ENCODE measurements at places on chromosomes 6 and 20.

DNA sequence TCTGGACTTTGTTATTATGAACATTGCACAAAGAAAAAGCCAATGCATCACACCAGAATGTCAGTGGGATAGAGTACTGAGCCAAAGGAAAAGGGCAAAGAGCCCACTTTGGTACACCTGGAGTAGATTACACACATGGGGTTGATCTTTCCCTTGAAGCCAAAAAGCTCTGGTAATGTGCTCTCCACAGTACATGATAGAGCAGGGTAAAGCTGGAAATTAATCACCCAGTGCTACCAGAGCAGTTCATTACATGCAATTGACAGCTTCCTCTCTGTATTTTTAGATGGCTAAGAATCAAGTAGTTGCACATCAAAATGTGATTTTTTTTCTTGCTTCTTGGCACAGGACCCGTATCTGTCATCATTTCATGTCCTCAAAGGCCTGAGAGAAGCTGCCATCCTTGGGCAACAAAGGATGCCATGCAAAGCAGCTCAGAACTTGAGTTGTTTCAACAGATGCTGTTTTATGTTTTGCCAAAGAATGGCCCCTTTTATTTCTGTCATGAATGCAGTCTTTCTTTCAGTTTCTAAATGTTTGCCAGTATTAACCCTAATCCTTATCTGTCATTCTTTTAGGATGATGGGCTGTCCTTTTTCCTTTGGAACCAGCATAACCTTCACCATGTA is 88.1 kb downstream of the HDGFL1 start:
- no peak for DNase-seq

DNA sequence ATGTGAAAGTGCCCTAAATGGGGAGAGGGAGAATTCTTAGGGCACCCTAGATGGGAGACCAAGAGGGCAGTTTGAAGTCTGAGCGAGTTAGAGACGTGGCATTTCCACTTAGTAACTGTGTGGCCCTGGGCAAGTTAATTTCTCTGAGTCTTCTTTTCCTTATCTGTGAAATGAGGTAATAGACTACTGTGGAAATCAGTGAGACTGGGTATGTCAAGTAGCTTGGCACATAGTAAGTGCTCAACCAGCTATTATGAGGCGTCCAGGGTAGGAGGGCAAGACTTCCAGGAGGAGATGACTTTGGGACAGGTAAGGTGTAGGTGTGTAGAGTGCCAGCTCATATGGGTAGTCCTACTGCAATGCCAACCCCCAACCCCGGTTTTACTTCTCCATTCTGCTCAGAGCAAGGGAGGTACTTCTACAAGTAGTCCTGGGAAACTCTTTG is 770 bp downstream of the KIF3B start:
- DNase-seq, result peak; percentile 26

DNA sequence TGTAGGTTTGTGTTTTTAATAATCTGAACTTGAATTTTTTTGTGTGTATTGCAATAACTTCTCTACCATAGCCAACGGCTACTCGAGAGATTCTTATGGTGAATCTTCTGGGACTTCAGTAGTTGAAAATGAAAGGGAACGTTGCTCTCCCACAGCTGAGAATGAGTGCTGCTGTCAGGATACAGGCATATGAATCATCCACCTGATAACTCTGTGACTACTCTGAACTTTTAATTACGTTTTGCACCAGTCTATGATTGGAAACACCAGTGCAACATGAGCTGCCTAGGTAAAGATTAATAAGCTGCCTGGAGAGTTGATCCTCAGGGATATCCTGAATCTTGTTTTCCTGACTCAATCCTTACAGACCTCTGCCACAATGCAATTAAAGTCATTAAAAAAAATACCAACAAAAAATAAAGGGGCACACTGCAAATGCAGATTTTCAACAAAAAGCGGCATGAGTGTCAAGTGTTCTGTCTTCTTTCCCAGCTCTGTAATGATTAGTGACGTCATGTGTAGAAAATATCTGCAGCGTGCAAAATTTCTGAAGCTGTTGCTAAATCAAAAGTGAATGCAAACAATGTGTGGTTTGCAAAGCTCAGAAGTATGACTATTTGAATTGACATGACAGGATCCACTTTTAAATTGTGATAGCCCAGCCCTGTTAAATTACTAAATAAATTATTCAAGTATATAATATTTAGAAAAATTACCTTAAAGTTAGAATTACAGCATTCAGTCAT is 432.2 kb downstream of the HTR1B start:
- DNase-seq, result no peak

- DNase-seq, result no peak
Measured at GRCh38 chr20:52076164-52076563, 115.4 kb downstream of the ZFP64 start.

- peak; percentile 78 for DNase-seq
Measured at GRCh38 chr6:70955441-70956190, 1.2 kb downstream of the B3GAT2 start.

- no peak for DNase-seq
Measured at GRCh38 chr6:117497237-117497636, 14.8 kb downstream of the DCBLD1 start.

DNA sequence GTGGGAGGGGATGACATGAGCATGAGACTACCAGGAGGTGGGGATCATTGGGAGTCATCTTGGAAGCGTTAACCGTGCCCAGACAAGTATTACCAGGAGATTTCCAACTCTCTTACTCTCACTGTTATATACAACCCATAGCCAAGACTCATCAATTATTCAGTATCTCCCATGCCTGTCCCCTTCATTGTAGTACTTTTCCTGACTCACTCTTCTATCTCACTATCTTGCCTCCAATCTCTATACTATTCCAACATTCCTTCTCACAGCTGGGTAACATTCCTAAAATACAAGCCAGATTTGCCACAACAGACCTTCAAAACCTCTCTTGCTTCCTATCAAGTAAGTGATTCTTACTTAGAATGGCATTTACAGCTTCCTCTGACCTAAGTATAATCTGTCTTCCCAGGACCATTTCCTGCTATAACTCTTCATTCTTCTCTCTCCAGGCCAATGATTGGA is 226.3 kb upstream of the SMLR1 start:
- no peak for DNase-seq

DNA sequence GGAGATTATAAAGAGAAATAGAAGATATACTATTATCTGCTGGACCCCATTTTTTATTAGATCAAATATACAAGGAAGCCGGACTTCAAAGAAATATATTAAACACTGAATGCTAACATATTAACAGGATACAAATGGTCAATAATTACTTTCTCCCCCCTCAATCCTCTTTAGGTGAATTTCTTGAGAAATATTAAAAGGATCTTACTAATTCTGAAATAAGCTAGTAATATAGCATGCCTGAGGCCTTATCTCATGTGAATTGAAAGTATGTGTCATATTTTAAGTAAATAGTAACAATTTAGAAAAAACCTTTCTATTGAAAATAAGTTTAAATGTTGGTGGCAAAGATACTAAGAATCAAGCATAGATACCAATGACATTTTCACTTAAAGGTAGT is 954.7 kb upstream of the MAN1A1 start:
- DNase-seq, result no peak

DNA sequence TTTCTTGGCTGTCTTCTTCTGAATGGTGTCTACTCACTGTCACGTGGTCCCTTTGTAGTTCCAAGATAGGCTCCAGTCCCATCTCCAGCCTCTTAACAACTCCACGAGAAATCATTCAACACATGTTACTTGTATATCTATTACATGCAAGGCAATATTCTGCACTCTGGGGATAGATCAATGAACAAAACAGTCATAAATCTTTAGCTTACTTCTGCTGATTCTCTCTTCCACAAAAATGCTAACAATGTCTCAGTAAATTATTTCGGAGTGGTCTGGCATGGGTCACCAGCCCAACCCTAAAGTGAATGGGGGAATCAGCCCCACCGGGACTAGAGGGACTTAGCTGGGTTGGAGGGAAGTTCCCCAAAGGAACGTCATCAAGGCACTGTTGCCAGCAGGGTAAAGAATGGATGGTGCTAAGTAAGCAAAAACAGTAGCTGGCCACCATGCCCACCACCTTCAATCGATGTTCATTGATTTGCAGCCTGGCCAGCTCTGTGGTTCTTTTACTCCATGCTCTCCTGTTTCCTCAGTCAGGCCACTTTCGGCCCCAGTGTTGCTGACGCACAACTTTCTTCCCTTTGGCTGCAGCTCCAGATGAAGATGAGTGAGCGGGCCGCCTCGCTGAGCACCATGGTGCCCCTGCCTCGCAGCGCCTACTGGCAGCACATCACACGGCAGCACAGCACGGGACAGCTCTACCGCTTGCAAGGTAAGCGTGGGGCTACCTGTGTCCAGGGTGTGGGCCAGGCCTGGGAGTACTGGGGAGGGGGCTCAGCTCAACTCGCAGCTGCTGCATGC is 167.7 kb downstream of the DOK5 start:
- DNase-seq, result no peak

- DNase-seq, result no peak
Measured at GRCh38 chr6:23089981-23090380, 520.6 kb downstream of the HDGFL1 start.

- DNase-seq, result no peak
Measured at GRCh38 chr20:29689411-29690225, 1567.8 kb upstream of the DEFB115 start.

- no peak for DNase-seq
Measured at GRCh38 chr6:3944246-3944645, 95.1 kb downstream of the FAM50B start.

DNA sequence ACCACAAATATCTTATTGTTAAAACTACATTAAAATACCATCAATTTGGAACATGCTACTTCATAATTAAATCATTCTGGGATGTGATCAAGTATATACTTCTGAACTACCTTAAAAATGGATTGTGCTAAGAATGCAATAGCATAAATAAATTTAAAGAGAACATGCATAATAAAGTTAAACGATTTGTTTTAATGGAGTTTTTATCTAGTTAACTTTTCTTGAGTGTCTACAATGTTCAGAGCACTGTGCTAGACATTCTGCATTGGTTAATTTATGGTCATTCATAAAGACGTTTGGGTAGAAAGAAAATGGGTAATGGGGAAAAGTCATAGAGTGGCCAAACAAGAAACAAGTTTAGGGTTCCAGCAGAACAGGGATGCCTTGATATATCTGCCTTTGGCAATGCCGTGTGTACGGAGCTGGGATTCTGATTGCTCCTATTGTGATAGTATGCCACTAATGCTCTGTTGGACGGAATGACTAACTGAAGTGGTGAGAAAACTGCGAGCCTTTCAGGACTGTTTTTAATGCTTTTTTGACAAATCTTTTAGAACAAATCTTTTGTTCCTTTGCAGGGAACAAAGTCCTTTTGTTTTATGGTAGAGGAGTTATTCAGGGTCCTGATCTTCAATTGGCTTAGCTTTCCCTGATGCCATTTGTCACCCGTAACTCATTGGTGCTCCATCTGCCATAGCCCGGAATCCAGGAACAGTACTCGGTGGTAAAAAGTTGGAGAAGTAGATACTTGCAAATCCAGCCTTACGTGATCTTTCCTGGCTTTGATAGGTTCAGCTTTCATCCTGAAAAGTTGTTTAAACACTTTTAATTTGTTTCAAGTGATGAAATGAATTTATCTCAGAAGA is 162.6 kb downstream of the BCKDHB start:
- no peak for DNase-seq

GRCh38 chr6:34086558-34086957 is 59.3 kb downstream of the GRM4 start:
- no peak for DNase-seq

All from CD4-positive, alpha-beta T cell treated with Interleukin-4 for 1 hour (primary cell).